T47D (cell line): ENCODE measurements at places on chromosomes 2 and 18.

- no peak for DNase-seq
These were observed 158.1 kb downstream of the GALR1 start for GRCh38 chr18:77407733-77408132.

GRCh38 chr2:145352484-145352883 is 832.6 kb upstream of the ZEB2 start:
- no peak for DNase-seq

DNA sequence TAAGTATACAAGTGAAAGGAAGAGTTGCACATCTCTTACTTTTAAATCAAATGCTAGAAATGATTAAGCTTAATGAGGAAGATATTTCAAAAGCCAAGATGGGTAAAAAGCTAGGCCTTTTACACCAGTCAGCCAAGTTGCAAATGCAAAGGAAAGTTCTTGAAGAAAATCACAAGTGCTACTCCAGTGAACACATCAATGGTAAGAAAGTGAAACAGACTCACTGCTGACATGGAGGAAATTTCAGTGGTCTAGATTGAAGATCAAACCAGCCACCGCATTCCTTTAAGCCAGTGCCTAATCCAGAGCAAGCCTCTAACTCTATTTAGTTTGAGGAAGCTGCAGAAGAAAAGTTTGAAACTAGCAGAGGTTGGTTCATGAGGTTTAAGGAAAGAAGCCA is 79.1 kb downstream of the RBBP8 start:
- no peak for DNase-seq

- no peak for DNase-seq
These were observed 148.9 kb downstream of the ATP9B start for GRCh38 chr18:79217979-79218604.

GRCh38 chr2:38454081-38454480 is 77.0 kb upstream of the ATL2 start:
- DNase-seq = no peak

- no peak for DNase-seq
These were observed 27.8 kb downstream of the ID2 start for GRCh38 chr2:8709611-8710010.

DNA sequence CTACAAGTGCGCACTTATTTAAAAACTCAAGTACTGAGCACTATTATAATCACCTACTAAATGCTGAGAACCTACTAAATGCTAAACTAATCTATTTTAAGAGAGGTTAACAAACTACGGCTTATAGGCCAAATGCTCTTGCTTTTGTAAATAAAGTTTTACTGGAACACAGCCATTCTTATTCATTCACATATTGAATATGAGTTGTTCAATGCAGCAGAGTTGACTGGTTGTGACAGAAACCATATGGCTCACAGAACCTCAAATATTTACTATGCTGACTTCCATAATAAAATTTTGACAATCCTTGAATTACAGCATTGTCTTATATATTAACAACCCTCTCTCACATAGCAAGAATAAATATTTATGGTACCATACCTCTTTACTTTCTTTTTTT is 103.2 kb downstream of the ZNF521 start:
- DNase-seq = no peak

DNA sequence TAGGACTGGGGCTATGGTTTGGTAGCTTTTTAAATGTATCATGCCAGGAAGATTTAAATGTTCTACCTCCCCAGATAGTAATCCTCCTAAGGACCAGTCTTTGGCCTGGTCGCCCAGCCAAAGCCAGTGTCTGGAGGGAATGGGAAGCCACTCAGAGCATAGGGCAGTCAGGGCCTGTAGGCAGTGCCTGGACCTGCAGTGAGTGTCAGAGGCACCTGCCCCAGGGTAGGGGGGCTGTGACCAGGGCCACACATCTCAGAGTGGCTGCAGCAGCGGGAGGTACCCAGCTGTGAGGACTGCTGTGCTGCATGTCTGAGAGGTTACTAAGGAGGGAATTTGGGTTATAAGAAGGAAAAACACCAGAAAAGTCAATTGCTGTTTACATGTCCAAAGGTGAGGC is 57.7 kb downstream of the MYT1L start:
- no peak for DNase-seq

- no peak for DNase-seq
These were observed 40.0 kb downstream of the BCL2L11 start for GRCh38 chr2:111160758-111161157.

DNA sequence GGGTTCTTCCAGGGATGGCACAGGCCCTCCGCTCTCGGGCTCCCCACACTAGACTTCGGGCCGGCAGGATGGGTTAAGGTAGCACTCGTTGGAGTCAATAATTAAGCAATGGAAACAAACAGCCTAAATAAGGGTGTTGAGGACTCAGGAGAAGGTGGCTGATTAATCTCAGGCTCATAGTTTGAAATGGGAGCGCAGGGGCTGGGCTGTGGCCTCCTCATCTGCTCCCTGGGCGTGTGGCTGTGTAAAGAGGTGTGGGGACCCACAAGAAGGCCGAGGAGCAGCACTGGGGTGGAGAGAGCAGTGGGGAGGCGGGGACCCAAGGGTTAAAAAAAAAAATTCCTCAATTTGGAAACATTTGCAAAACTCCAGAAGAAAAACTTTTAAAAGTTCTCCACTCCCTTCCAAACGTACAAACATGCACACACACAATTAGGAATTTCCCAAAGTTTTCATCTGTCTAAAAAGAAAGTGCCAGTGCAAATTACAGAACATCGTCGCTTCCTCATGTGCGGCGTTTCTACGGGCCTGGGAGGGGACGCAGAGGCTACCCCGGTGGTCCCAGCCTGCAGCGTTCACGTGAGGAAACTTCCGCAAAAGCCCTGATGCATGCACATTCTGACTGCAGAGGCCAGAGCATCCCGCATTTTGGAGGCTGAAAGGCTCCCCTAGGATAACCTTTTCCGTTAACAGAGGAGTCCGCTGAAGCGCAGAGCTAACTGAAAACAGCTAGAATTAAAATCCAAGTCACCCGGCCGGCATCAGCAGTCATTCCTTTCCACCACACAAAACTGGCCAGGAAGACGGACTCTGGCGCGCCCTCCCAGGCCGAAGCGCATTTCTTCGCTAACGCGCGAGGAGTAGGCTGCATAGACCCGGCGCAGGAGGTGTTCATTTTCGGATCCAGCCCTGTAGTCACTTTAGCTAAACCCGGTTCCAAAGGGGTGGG is 1.0 kb upstream of the TUBB6 start:
- DNase-seq = no peak

DNA sequence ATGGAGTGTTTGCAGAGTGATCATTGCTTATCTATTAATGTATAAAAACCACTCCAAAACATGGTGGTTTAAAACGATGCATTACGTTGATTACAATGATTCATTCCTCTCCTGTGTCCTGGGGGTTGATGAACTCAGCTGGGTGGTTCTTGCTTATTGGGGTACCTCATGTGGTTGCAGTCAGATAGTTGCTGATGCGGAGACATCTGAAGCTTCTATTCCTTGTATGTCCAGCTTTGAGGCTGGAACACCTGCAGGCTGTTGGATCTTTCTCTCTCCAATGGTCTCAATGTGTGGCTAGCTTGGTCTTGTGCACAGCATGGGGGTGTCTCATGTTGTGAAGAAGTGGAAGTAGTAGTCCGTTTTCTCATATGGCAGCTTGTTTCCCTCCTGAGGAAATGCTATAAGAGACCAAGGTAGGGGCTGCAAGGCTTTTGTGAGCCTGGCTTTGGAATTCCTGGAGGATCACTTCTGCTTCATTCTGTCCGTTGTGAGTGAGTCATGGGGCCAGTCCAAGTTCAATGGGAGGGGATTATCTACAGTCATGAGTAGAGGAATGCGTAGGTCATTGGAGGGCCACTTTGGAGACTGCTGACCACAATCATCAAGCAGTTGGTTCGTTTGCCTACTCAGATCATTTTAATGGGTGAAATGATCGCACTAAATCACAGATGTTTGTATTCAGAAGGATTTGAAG is 601.0 kb downstream of the SLC4A3 start:
- no peak for DNase-seq

DNA sequence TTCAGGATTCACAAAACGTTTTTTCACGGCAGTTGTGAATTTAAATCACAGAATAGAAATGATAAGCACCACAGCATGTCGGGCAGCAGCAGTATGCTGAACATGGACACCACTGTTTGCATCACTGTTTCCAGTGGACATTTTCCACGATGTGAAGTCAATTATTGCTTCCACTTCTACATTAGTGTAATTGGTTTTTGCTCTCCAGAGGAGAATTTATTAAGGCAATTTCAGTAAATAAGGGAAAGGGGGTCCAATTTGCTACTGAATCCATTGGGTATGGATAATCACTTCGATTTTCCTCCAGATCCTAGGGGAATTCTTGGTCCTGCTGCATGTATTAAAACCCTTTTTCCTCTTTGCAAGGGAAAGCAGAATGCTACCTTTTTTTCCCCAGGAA is 30.2 kb upstream of the VWC2L start:
- no peak for DNase-seq

- no peak for DNase-seq
These were observed 1.1 kb upstream of the SNTG2 start for GRCh38 chr2:949384-950079.

- DNase-seq = no peak
These were observed 36.8 kb upstream of the UBE2F start for GRCh38 chr2:237929979-237930378.

DNA sequence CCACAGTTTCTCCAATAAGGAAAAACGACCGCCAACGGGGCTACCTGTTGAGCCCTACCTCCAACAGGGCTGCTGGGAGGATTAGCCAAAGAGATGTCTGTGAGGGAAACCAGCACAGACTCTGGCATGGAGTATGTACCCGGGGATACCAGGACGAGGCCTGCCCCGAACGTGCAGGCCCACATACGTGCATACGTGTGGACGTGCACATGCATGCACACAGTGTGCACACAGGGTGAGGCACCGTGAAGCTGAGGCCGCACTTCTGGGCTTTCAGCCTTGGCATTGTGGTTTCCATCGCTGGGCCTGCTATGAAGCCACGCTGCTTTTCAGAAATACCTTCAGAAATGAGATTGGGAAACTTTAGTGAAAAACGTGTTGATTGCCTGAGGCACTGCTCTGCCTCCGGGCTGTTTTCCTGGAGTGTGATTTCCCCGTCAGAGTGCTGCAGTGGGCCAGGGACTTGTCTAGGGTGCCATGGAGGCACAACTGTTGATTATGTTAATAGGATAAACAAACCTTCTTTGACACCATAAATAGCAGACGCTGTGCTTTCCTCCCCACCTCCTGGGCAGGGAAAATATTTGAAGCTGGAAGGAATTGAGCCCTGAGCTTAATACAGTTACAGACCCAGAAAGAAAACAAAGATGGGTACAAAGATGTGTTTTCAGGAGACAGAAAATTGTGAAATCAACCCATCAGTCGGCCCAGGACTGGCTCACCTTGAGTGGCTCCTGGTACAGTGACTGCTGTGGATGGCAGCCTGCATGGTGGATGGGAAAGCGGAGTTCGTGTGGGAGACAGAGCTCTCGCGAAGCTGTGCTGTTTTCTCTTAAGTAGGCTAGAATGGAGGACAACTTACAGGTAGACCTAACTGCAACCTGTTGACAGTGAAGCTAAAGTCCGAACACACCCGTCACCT is 182.3 kb downstream of the FAM210A start:
- DNase-seq = no peak

- peak; percentile 96 for DNase-seq
These were observed 6.4 kb upstream of the ATP9B start for GRCh38 chr18:79062806-79063205.

DNA sequence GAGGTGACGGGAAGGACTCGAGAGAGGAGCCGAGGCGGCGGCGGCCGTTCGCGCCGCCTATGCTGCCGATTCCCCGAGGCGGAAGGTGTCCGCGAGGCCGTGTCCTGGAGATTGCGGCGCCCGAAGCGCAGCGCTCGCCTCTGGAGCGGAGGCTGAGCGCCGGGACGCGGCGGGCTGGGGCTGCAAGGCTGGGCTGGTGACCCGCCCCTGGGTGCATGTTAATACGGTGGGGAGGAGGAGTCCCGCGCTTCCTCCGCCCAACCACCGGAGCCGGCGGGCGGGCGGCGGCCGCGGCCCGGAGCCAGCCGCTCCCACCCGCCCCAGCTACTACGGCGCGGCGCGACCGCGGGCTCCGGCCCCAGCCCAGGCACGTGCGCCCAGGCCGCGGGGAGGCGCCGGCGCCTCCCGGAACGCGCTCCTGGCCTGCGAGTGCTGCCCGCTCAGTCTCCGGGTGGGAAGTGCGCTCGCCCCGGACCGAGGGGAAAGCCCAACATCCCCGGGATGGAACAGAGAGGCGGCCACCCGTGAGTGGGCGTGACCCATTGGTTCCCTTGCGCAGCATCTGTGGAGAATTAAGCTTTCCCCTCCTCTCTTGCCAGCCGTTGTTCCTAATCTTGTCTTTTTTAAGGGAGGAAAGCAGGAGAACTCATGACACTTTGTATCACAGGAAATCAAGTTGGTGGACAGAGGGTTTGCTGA is at the start of gene DLGAP1:
Gene DLGAP1 (minus strand): TSS at position 195 of the 699 bp plus-strand sequence.
- no peak for DNase-seq

- DNase-seq = no peak
These were observed 37.7 kb upstream of the RNF103 start for GRCh38 chr2:86661333-86661732.

- no peak for DNase-seq
These were observed 201.7 kb downstream of the MREG start for GRCh38 chr2:215811409-215812345.

GRCh38 chr2:205103699-205104098 is 558.4 kb downstream of the PARD3B start:
- no peak for DNase-seq

- no peak for DNase-seq
These were observed 23.0 kb upstream of the TAF1B start for GRCh38 chr2:9820020-9820973.

DNA sequence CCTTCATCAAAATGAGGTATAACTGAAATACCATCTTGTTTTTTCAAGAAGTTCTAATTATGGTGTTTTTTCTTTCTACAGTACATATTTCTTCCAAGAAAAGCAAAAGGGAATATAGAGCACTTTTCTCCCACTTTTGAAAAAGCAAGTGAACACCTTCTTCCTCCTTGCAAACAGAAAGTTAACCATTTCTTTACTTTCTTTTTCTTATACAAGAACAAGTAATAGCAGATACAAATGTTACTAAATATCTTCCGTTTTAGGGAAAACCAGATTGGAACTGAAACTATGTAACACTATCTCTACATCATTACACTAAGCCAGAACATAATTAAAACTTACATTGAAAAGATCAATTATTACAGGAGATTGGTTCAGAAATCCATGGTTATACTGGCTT is 44.0 kb downstream of the COBLL1 start:
- DNase-seq = no peak

GRCh38 chr2:217513258-217513657 is 489.5 kb downstream of the TNS1 start:
- no peak for DNase-seq

- DNase-seq = peak; percentile 29
These were observed 634 bp downstream of the PTPRM start for GRCh38 chr18:7567474-7568425.

GRCh38 chr2:39648580-39648979 is 17.1 kb upstream of the TMEM178A start:
- DNase-seq = no peak

DNA sequence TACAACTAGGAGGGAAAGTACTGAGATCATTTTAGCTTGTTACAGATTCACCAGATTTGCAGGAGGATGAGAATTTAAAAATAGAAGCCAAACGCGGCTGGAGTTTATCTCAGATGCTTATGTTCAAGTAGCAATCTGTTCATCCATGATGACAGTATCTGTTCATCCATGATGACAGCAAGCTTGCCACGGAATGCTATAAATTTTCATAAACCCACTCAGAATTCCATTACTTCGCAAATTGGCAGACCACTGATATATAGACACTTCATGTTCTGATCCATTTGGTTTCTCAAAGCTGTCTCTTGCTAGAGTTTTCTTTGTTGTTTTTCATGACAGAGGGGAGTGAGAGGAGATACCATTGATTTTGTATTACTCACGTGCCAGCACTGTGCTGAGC is 84.2 kb downstream of the GAREM1 start:
- DNase-seq = no peak
